Renal pelvis (tissue), 12 donors: ENCODE measurements at places on chromosomes 2 and 18.

DNA sequence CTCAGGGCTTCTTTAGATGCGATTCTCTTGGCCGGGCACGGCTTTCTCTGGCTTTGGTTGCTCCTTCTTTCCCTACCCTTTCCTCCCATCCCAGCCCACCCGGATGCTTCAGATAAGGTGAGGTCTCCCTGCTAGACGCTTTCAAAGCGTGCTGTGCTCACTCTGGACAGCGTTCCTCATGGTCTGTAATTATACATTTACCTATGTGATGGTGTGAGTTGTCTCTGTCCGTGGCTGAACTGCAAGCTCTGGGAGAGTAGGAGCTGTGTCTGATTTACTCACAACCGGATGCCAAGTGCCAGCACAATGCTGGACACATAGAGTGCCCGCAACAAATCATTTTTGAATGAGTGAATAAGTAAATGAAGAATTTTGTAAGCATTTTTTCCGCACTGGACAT lies 26.8 kb upstream of the PNPT1 start:
- no peak for DNase-seq

GRCh38 chr2:32498306-32498705 lies 129.5 kb upstream of the TTC27 start:
- DNase-seq, result no peak

DNA sequence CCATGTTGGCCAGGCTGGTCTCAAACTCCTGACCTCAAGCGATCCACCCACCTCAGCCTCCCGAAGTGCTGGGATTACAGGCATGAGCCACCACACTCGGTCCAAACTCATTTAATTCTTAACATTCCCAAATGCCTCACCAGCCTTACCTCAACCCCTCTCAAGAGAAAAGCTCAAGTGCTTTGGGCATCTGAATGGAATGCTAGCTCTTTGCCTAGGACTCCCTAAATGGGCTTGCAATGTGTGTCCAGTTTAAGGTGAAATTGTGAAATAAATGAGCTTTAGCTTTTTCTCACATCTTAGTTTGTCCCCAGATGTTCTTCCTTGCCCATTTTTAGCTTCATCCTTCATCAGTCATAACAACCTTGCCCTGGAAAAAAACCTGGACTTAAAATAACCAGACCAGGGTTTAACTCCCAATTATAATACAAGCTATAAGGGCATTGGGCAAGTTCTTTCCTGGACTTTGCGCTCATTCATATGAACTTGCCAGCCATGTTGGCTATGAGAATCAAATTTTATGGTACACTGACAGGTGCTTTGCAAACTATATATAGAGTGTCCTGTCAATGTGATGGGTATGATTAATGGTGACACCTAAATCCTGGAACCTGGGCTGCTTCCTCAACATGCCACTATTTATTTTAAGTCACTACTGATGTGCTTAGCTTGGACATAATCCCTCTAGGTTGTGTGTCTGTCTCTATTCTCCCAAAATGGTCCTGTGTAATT lies 95.1 kb upstream of the SERPINE2 start:
- no peak for DNase-seq

DNA sequence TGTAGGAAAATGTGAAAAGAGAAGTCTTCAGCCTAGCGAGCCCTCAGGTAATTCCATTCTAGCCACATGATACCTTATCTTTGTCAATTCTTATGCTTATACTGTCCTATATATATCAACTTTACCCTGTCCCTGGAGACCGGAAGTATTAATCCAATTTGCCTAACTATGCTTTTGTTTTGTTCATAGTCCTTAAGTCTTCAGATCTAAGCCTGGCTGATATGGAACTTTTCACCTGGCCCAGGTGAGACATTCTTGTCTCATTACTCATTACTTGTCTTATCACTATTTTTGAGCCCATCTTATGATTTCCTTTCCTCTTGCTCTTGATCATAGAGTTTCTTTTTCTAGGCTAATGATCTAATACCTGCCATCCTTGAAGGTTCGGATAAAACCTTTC lies 194.1 kb upstream of the FANCL start:
- no peak for DNase-seq

DNA sequence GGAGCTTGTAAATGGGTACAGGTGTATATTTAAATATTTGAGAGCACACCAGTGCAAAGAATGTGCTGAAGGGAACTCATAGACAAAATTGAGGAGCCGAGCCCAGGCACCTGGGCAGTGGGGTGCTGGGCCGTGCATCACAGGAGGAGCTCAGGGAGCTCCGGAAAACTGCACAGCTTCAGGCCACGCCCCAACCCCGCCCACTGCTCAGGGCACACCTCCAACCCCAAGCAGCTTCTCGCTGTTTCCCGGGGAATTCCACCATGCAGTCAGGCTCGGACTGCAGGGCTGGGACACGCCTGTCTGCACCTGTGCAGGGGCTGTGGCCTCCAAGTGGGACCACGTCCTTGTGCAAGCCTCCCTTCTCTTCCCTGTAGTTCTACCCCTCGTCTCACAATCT lies 243.0 kb downstream of the HDAC4 start:
- DNase-seq, result peak; percentile 15

GRCh38 chr2:212381428-212382102 lies 157.0 kb downstream of the ERBB4 start:
- DNase-seq, result no peak

GRCh38 chr18:33641141-33641540 lies 63.1 kb downstream of the ASXL3 start:
- peak; percentile 16 for DNase-seq
